ENCODE measurements at places on chromosomes 11 and 22. TPM values are rescaled to one million over a fixed set of nuclear protein-coding genes. Genes with fewer than 3 reads are reported as not detected.

Gene SF3B2
- 250 TPM for polyA plus RNA-seq

Gene SLC15A3
- 18.4 TPM for polyA plus RNA-seq

Gene MPZL3
- 4.5 TPM for polyA plus RNA-seq

Gene OR52A1
- 0.03 TPM for polyA plus RNA-seq

Gene KIRREL3
- 1.8 TPM for polyA plus RNA-seq

Gene PTGDR2
- polyA plus RNA-seq: 0.16 TPM

Gene A4GALT
- 25.9 TPM for polyA plus RNA-seq

Gene HBG1
- polyA plus RNA-seq: 588 TPM

Gene CCDC34
- 30.9 TPM for polyA plus RNA-seq

Gene SCARF2
- 24.3 TPM for polyA plus RNA-seq

Gene APOA1
- 179 TPM for polyA plus RNA-seq

Gene ADM
- polyA plus RNA-seq: 10.3 TPM

Gene CARD18
- not detected for polyA plus RNA-seq

Gene DRD4
- polyA plus RNA-seq: 5.4 TPM

Gene C11orf21
- 0.91 TPM for polyA plus RNA-seq

Gene DEFB131B
- 2.0 TPM for polyA plus RNA-seq

Gene STARD10
- 78.2 TPM for polyA plus RNA-seq

Gene RBX1
- polyA plus RNA-seq: 66.6 TPM

Gene POU2AF2
- not detected for polyA plus RNA-seq

Gene ZNF70
- polyA plus RNA-seq: 8.6 TPM

Gene PEX26
- polyA plus RNA-seq: 41.0 TPM

Gene LTBP3
- 146 TPM for polyA plus RNA-seq

Gene F2
- polyA plus RNA-seq: 0.62 TPM

Gene MIF
- polyA plus RNA-seq: 248 TPM

Gene OR51E2
- 0.65 TPM for polyA plus RNA-seq

Gene IGSF22
- polyA plus RNA-seq: 3.1 TPM

All from renal pelvis (tissue), 12 donors.